ENCODE measurements at places on chromosomes 12 and 14.

GRCh38 chr12:57810450-57810849, 8.1 kb downstream of the AVIL start:
- DNase-seq = no peak

DNA sequence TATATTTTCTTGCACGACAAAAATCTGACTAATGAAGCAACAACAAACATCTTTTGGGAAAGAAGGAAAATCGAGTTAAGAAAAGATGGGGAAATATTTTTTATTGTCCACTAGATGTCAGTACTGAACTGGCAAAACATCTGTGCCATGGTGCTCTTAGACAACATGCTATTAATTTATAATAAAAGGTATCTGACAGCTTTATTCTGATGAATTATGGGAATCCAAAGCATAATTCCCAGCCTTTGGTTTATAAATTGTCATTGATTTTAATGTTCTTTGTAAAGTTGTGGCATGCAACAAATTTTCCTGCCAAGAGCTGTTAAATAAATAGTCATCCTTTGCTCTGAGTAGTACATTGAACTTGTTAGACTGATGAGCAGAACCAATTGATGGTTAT, 231.2 kb downstream of the ETNK1 start:
- no peak for DNase-seq

DNA sequence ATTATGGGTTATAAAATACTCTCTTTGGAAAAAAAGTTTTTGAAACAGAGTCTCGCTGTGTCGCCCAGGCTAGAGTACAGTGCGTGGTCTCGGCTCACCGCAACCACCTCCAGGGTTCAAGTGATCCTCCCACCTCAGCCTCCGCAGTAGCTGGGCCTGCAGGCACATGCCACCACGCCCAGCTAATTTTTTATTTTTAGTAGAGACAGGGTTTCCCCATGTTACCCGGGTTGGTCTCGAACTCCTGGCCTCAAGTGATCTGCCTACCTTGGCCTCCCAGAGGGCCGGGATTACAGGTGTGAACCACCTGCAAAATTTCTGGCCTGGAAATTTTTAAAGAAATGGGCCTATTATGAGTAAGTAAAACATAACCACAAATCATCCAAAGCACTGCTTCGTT, 3.8 kb downstream of the USP15 start:
- DNase-seq = no peak

- no peak for DNase-seq
Measured at GRCh38 chr12:49037111-49037946, 18.8 kb upstream of the PRKAG1 start.
